ENCODE measurements at places on chromosomes 1 and 21. TPM values are rescaled to one million over a fixed set of nuclear protein-coding genes. Genes with fewer than 3 reads are reported as not detected.

CAPN2 gene
- total RNA-seq: 81.8 TPM

OR2M3 gene
- total RNA-seq: not detected

TCHH gene
- 315 TPM for total RNA-seq

ASCL5 gene
- total RNA-seq: not detected
